ENCODE measurements at places on chromosomes 4 and X.

DNA sequence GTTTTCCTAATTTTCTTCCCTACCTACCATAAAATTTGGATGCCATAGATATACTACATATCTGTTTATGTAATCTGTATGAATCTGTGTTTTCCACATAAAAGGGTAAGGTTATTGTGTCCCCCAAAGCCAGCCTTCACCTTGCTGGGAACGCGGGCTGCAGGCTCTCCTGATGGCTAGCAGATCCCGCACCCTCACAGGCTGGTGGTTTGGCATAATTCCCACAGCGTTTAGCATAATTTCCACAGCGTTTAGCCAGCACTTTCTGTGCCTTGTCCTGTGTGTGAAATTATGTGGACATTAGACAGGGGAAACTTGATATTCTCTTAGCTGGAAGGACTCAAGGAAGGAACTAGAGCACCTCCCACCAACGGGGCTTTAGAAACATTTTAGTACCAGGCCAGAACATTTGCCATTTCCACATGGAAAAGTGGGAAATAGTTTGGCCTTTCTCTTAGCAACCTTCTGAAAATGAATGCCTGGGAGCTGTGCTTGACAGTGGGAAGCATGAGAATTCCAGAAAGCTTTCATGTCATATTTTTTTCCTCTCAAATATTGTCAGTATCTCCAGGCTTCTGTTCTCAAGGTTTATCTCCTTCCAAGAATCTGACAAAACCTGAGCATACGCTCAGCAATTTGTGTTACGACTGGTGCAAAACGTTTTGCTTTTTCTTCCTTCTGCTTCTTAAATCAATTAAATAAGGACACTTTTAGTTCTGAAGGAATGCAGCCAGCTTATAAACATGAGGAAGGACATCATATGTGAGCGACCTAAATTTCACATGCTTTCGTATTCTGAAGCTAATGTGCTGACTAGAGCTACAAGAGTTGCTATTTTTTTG lies 67.9 kb downstream of the STK32B start:
- no peak for DNase-seq

- DNase-seq: peak; percentile 80
These were observed 17.3 kb upstream of the SEL1L3 start for GRCh38 chr4:25879991-25880651.

DNA sequence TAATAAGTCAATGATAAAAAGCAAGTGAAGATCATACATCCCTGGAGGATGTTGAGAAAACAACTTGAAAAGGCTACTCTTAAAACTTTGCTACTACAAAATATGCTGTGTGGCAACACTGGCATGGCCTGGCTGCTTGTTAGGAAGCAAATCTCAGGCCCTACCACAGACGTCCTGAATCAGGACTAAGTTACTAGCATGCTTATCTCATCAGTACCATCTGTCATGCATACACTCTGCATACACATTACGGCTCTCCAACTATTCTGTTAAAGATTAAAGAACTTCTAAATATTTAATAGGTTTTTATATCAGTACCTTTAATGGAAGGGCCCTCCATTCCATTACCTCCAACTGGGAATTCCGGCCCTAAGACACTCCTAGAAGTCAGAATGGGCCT lies 8.2 kb downstream of the PAPSS1 start:
- DNase-seq: no peak

DNA sequence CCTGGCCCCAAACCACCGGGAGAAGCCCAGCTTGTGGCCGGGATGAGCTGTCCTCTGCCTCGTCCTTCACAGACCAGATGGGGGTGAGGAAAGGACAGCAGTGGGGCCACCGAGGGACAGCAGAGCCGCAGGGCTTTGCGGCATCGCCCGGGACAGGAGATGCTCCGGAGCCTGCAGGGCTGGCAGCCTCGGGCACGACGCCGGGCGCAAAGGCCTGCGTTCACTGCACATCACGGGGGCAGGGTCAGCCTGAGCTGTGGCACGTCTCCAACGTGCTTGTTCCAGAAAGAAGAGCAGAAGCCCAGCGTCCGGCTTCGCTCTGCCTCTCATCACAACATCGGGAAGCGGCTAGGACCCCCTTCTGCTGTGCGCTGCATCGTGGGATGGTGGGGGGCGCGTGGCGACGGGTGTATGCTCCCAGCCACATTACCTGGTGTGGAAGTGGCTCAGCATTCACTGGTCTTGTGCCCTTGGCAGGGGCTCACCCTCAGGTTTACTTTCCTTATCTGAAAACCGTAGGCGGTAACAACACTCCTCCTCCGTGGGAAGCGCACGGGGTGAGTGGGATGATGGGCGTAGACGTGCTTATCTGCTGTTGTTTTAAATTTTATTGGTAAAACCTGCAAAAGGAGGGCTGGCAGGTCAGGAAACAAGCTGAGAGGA lies 7.4 kb downstream of the TADA2B start:
- DNase-seq: no peak

- DNase-seq: peak; percentile 76
These were observed 40.2 kb upstream of the ZNF81 start for GRCh38 chrX:47796433-47796906.

- DNase-seq: no peak
These were observed 478 bp upstream of the PLXNA3 start for GRCh38 chrX:154457491-154458115.

DNA sequence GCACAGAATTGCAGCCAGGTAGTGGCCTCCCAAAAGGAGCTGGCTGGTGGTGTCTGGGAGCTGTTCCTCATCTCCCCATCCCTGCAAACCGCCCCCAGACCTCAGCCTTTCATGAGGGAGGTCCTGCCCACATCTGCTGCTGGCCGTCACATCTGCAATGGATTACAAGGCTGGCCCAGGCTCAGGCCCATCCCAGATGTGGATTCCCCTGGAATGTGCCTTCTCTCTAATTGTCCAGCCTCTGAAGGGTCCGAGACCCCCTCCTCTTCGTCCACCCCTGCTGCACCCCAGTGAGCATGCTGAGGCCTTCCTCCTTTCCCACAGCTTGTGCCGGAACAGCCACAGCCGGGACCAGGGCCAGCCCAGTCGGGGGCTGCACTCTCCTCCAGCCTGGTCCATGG lies 115.0 kb upstream of the NALF2 start:
- no peak for DNase-seq

DNA sequence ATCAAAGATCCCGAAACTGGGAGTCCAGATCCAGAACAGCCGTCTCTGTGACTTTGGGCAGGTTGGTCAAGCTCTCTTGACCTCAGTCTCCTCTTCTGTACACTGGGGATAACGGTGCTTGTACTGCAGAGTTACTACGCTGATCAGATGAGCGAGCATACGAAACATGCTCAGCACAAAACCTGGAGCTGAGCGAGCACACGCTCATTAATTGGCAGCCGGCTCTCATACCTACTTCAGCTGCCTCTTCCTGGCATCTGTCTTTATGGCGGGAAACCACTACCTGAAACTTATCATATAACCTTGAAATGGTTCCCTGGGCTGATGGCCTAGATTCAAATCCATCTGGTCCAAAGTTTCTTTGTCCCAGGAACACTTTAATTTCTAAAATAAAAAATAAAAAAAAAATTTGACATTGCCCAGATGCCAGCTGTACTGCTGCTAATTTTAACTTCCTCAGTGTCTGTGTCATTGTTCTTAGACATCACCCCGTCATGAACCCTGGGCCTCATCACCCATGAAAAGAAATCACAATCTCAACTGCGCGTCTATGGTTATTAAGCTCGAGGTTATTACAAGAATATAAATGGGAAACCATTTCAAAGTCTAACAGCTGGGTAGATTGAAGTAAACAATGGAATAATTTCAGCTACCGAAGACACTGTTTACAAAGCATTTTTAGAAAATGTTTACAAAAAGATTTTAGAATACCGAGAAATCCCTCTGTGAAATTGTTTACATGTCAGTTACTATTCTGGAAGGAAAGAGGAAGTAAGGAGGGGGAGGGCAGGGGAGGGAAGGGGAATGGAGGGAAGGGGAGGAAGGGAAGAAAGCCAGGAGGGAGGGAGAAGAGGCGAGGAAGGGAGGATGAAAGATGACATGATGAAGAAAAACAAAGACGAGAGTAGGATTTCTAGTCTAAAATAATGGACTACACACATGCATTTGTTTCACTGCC lies 49.0 kb downstream of the CRMP1 start:
- DNase-seq: no peak

GRCh38 chrX:40866893-40867292 lies 131.6 kb upstream of the MED14 start:
- peak; percentile 24 for DNase-seq

- DNase-seq: peak; percentile 51
These were observed 51.2 kb downstream of the TENM3 start for GRCh38 chr4:182294451-182294850.

DNA sequence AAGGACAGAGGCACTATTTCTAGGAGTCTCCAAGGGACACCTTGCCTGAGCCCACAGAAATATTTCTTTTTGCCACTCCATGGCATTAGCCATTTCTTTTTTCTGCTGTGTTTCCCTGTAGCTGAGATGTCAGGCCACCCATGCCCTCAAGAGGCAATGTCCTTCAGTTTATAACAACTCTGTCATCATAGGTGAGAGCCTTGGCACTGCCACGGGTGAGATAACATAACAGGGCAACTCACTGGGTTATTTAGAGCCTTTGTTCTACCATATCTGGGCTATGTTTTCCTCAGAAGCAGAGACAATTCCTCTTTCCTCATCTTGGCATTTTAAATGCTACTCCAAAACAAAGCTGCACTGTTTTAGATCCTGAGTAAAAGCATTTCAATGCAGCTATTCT lies 99.9 kb upstream of the MAOA start:
- DNase-seq: no peak

DNA sequence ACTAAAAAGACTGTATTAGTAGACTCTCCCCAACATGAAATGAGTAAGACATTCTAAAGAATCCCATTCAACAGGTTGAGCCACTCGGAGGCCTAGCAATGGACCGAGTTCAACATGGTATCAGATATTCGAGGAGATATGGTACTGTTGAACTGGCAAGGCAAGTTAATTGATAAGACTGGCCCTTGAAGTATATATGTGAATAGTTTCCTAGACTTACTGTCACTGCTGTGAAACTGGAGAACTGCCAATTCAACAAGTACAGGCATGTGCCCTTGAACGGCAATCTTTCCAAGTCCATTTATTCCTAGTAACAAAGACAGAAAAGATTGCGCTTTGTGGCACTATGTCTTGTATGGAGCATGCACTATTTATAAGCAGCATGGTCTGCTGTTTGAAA lies 24.4 kb downstream of the FAT1 start:
- peak; percentile 31 for DNase-seq

- no peak for DNase-seq
These were observed 89.2 kb upstream of the SH3RF1 start for GRCh38 chr4:169359961-169360360.

DNA sequence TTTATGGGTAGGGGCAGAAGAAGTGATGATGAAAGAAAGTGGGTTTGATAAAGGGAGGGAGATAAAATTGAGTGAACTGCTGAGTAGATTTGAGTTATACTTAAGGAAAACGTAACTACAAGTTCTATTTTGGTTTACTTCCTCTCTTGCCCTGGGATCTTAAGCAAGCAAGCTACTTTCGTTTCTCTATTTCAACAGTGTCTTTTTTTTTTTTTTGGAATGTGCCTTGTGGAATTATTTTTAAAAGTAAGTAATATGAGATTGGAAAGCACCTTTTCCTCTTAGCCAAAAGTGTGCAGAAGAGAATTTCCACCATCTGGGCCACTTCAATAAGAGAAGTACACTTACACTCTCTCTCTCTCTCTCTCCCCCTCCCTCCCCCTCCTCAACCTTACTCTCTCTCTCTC lies 16.0 kb upstream of the C4orf36 start:
- DNase-seq: peak; percentile 63

DNA sequence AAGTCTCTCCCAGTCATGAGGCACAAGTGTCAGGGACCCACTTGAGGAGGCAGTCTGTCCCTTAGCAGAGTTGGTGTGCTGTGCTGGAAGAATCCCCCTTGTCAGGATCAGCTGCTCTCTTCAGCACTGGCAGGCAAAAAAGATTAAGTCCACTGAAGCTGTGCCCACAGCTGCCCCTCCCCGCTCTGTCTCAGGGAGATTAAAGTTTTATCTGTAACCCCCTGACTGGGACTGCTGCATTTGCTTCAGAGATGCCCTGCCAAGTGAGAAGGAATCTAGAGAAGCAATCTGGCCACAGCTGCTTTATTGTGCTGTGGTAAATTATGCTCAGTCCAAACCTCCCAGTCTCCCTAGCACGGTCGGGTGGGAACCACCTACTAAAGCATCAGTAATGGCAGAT lies 37.4 kb upstream of the HEPH start:
- DNase-seq: no peak

GRCh38 chr4:36317721-36318120 lies 36.3 kb downstream of the DTHD1 start:
- DNase-seq: peak; percentile 6

DNA sequence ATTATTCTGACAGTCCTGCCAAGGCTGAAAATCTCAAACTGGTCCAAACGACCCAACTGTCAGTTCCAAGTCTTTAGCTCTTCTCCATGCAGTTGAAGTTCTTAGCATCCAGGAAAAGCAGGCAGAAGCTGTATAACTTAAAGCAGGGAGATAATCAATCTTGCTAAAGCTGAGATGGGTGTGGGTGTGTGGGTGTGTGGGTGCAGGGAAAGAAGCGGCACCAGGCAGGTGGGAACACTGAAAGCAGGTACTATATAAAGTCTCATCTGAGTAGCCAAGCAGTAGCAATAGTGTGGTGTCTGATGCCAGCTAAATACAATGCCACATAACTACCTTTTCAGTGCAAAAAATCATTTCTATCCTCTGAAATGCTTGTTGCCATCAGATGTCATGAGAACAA lies 69.7 kb upstream of the EGFL6 start:
- DNase-seq: no peak

DNA sequence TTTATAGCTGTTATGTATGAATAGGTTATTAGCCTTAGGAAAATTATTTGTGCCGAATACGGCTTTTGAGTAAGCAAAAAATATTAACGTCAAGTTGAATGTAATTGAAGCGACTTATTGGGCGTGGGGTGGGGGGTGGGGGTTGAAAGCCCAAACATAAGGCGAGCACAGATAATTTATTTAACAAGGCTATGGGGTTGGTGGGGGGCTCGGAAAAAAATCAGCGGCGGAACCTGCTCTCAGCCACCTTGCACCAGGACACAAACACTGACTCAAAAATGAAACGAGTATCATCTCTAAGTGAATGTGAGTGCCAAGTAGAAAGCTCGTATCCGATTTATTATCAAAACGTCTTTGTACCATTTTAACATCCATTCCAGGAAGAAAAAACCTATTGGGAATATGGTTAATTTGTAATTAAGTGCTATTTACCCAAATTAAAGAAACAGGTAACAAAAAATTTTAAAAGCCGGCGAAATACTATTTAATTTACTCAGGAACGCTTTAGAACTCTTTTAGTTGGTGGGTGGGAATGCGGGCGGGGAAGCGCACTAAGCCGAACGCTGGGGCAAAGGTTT lies 902 bp upstream of the LARP1B start:
- peak; percentile 8 for DNase-seq

DNA sequence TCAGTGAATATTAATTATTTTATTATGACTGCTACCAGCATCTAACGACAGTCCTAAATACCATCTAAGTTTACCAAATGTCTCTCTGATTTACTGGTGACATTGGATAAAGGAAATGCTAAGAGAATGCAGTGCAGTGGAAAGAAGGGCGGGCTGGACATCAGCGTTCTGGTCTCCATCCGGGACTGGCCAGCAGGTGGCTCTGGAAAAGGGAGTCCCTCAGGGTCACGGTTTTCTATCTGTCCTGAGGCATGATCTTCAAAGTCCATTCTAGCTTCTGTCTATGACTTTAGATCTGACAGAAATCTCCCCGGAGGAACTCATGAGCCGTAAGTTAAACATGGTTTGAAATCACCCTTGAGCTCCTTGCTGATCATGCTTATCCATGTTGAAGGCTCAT lies 3.3 kb downstream of the TRIM2 start:
- DNase-seq: peak; percentile 38

GRCh38 chr4:52265781-52266525 lies 214.8 kb downstream of the SPATA18 start:
- no peak for DNase-seq

- DNase-seq: peak; percentile 15
These were observed 8.9 kb downstream of the MSANTD1 start for GRCh38 chr4:3257556-3258482.
